ENCODE measurements at places on chromosomes 4 and X. TPM values are rescaled to one million over a fixed set of nuclear protein-coding genes. Genes with fewer than 3 reads are reported as not detected.

ESX1 gene
- 0.84 TPM for total RNA-seq

CFI gene
- total RNA-seq, result not detected

IL3RA gene
- total RNA-seq, result not detected

GRCh38 chr4:185573651-185574199 is 38.4 kb upstream of the PDLIM3 start:
- peak; percentile 80 for DNase-seq

DNA sequence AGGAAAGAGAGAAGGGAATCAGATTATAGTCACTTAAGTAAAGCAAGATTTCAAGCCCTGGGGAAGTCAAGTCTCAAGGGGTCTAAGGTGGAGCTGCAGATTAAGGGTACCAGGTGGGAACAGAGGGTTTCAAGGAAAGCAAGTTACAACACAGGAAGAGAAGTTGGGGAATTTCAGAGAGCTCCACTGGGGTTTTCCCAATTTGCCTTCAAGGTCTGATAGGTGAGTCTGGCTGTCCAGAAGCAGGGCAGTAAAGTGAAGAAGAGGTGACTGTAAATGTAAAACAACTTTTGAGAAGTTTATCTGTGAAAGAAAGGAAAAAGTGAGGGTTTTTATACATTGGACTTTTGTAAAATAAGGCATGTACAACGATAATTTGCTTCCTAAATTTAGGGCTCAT is 37.1 kb upstream of the TRPC3 start:
- DNase-seq, result no peak

DNA sequence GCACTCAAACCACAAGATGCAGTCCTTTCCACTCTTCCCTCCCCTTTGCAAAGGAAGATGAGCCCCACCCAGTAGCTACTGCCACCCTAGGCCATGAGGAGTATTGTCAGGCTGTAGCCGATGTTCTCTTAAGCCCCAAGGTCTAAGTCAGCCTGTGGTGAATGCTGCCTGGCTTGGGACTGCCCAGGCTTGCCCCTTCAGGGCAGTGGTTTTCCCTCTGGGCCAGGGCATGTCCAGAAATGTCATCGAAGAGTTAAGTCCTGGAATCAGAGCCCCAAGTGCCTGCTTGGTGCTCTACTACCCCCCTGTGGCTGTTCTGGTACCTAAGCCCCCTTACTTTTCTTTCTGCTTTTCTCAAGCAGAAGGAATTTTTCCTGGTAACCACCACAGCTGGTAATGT is 11.8 kb upstream of the PGK1 start:
- DNase-seq, result peak; percentile 36

GRCh38 chrX:134619838-134620237 is 38.4 kb downstream of the PLAC1 start:
- DNase-seq, result no peak

DNA sequence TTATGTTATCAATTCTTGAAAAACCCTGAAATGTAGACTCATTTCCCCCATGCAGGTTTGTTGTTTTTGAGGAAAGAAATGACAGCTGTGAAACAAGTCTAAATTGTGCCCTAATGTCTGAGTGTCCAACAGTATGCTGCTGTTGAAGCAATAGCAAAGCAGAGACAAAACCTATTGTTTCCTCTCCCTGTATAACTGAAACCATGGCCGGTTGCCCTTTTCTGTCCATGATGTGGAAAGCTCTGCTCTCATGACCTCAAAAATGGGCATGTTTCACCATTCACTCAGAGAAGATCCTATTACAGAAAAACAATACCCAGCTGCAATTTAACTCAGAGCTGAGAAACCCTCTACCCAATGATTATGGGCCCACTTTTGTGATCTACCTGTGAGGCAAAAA is 312.6 kb upstream of the FTHL17 start:
- no peak for DNase-seq

DNA sequence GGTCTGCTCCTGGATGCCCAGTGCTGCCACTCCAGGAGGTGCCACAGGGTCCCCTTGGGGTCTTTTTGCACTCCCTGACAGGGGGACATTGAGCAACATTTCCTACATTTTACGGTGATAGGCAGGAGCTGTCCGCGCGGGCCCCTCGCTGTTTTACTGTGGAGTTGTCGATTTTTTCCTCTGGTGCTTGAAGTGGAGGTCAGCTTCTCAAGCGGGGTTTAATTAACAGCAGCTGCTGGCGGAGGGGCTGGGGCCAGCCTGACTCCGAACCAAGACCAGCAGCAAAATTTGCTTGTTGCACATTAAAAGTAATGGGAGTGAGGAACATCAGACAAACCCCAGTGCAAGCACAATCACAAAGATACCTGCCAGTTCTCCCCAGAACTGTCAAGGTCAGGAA is 13.2 kb upstream of the SH3TC1 start:
- no peak for DNase-seq

GRCh38 chr4:151781026-151781425 is 20.2 kb upstream of the GATB start:
- no peak for DNase-seq

DNA sequence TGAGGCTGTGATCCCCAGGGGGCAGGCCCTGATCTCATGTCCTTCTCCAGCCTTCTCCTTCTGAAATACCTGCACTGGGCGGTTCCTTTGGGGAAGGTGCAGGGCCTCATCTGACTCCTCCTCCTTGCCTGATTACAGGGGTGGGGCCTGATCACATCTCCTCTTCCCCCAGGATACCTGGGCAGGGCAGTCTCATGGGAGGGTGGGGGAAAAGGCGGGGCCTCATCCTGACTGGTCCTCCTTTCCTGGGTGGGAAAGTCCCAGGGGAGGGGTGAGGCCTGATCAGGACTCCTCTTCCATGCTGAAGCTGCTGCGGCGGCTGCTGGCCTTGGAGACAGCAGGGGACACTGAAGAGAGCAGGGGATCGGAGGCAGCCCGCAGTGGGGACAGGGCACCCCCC is 13.3 kb downstream of the TFE3 start:
- DNase-seq, result no peak

GRCh38 chr4:91961504-91961903 is 342.3 kb upstream of the GRID2 start:
- peak; percentile 14 for DNase-seq

- DNase-seq, result no peak
These were observed 395 bp upstream of the SOWAHB start for GRCh38 chr4:76898385-76898692.

GRCh38 chrX:119497185-119497584 is 28.9 kb downstream of the SLC25A5 start:
- no peak for DNase-seq

GRCh38 chrX:153412746-153413720 is 1.8 kb downstream of the ZFP92 start:
- no peak for DNase-seq

All from astrocyte (in vitro differentiated cells and primary cell).